Upper lobe of right lung (tissue), 1 donor: ENCODE measurements at places on chromosomes 11 and 22. TPM values are rescaled to one million over a fixed set of nuclear protein-coding genes. Genes with fewer than 3 reads are reported as not detected.

GRCh38 chr22:21829523-21829922 lies 37.9 kb downstream of the MAPK1 start:
- peaks cover 30% of the 10 kb centered on the region for H3K4me1 ChIP-seq
- no peaks in the 10 kb centered on the region for H3K36me3 ChIP-seq
- no peak overlapping the region for H3K4me3 ChIP-seq
- no peak overlapping the region for H3K27ac ChIP-seq
- no peaks in the 10 kb centered on the region for H3K27me3 ChIP-seq

- no peak overlapping the region for H3K27ac ChIP-seq
- no peak for DNase-seq
- H3K27me3 ChIP-seq = no peaks in the 10 kb centered on the region
- H3K4me1 ChIP-seq = peaks cover 10% of the 10 kb centered on the region
These were observed 2.4 kb upstream of the DENND6B start for GRCh38 chr22:50329236-50329635.

GRCh38 chr11:1772270-1773130 lies 8.8 kb upstream of the CTSD start:
- DNase-seq = peak; percentile 85
- no peaks in the 10 kb centered on the region for H3K36me3 ChIP-seq
- H3K4me3 ChIP-seq = no peak overlapping the region
- peaks cover 6% of the 10 kb centered on the region for H3K4me1 ChIP-seq
- peak overlapping the region; percentile 45 for H3K27ac ChIP-seq
- H3K27me3 ChIP-seq = no peaks in the 10 kb centered on the region

DNA sequence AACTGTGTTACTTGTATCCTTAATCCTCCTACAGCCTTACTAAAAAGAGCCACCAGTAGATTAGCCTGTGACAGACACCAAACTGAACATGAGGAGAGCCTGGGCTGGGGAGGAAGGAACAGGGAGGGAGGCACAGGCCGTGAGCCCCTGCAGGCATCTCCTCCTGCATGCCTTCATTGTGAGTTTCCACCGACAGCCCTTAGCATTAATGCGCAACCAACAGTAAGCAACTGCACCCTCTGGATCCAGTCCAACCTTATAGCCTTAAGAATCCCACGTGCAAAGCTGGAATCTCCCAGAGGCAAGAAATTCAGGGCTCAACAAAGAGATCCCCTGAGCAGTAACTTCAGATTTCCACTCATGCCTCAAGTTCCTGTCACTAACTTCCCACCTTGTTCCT lies 84.6 kb downstream of the ETS1 start:
- peak overlapping the region; percentile 24 for H3K27ac ChIP-seq
- H3K4me1 ChIP-seq = peaks cover 100% of the 10 kb centered on the region
- no peak overlapping the region for H3K4me3 ChIP-seq
- no peaks in the 10 kb centered on the region for H3K27me3 ChIP-seq

DNA sequence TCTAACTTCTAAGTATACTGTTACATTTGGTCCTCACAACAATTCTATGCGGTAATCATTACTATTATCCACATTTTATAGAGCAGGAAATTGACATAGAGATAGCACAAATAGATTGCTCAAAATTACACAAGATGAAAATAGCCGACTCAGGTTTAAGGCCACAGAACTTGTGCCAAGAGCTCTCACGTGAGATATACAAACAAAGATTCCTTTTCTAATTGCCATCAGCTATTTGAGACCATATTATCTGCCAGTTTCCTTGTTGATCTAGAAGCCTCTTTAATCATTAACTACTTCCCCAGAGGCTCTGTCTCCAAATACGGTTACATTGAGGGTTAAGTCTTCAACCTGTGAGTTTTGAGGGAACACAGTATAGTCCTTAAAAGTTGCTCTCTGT lies 61.0 kb upstream of the GLYATL1B start:
- DNase-seq = no peak
- H3K4me3 ChIP-seq = no peak overlapping the region
- no peaks in the 10 kb centered on the region for H3K27me3 ChIP-seq

GRCh38 chr22:30506507-30506968 lies 1.0 kb upstream of the SEC14L4 start:
- H3K4me3 ChIP-seq = no peak overlapping the region
- H3K27ac ChIP-seq = peak overlapping the region; percentile 3
- H3K27me3 ChIP-seq = peaks cover 25% of the 10 kb centered on the region
- peak; percentile 83 for DNase-seq

- no peaks in the 10 kb centered on the region for H3K4me1 ChIP-seq
- no peak overlapping the region for H3K4me3 ChIP-seq
- no peaks in the 10 kb centered on the region for H3K27me3 ChIP-seq
These were observed 18.8 kb upstream of the MMP20 start for GRCh38 chr11:102643941-102644340.

GRCh38 chr22:20390394-20390907 lies 3.5 kb upstream of the ZNF74 start:
- H3K4me1 ChIP-seq = peaks cover 15% of the 10 kb centered on the region
- H3K27ac ChIP-seq = no peak overlapping the region
- H3K36me3 ChIP-seq = no peaks in the 10 kb centered on the region
- DNase-seq = no peak
- H3K4me3 ChIP-seq = no peak overlapping the region

GRCh38 chr22:17065433-17065832 lies 19.4 kb upstream of the IL17RA start:
- H3K27ac ChIP-seq = no peak overlapping the region
- peaks cover 5% of the 10 kb centered on the region for H3K27me3 ChIP-seq
- H3K4me3 ChIP-seq = no peak overlapping the region
- no peak for DNase-seq
- peaks cover 20% of the 10 kb centered on the region for H3K4me1 ChIP-seq

DNA sequence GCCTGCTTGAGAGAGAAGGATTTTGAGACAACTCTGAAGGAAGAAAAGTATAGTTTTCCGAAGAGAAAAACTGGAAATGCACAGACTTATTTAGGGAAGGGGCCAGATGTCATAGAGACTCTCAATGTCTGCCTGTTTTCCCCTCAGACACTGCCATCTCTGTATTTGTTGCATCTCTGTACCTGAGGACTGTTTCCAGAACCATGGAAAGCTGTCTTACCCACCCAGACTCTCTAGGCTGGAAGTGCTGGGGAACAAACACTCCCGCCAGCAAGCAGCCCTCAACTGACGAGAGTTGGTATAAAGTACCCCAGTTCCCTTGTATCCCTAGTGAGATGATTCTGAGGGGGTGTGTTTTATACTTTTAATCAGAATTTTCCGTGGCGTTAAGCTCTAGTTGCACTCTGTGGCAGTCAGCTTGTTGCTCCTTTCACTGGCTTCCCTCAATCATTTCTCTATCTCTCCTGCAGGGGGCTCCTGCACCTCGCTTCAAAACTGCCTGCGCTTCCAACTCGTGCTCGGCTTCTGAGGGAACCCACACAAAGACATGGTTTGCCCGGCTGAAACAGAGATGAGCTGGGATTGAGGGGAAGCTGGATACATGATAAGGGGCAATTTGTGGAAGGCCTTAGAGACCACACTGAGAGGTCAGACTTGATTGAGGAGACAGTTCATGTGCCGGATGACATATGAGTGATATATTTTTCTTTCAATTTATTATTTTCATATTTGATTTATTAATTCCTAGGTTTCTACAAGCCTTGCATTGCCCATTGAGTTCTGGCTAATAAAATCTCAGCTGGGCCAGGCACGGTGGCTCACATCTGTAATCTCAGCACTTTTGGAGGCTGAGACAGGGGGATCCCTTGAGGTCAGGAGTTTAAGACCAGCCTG lies 36.9 kb upstream of the CLPB start:
- peaks cover 22% of the 10 kb centered on the region for H3K27me3 ChIP-seq
- DNase-seq = peak; percentile 69
- H3K36me3 ChIP-seq = no peaks in the 10 kb centered on the region
- H3K4me1 ChIP-seq = peaks cover 5% of the 10 kb centered on the region
- no peak overlapping the region for H3K27ac ChIP-seq

DNA sequence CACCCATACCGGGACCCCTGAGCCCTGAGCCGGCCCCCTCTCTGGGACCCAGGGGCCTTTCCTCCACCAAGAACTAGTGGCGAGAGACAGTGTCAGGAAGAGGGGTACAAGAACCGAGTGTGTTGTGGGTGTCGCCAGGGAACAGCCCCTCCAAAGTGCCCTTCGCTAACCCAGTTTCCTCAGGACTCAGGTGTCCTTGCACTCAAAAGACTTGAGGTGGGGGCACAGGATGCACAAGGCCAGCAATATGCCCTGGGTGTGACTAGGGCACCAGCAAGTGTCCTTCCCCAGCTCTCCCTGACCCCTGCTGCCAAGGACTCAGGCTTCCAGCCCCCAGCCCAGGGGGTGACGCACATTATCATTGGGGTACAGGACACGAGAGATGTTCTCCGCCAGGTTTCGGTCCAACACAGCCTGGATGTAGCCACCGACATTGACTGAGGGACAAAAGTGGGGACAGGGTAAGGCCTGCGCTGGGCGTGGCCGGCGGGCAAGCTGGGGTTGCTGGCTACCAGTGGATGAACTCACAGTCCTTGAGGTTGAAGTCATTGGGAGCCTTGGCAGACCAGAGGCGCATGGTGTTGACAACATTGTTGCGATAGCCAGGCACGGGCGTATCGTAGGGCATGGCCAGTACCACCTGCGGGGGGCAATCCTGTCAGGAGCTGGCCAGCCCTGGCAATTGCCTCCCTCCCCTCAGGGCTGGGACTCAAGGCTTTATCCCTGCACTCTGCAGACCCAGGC lies 4.7 kb downstream of the PYGM start:
- H3K27me3 ChIP-seq = no peaks in the 10 kb centered on the region
- peak; percentile 55 for DNase-seq
- peaks cover 4% of the 10 kb centered on the region for H3K4me1 ChIP-seq
- no peak overlapping the region for H3K27ac ChIP-seq
- H3K36me3 ChIP-seq = no peaks in the 10 kb centered on the region

The FAM227A gene
- total RNA-seq = 0.98 TPM

GRCh38 chr11:95231881-95232605 lies 1.0 kb upstream of the SESN3 start:
- H3K36me3 ChIP-seq = no peaks in the 10 kb centered on the region
- H3K27me3 ChIP-seq = no peaks in the 10 kb centered on the region
- peak overlapping the region; percentile 81 for H3K4me3 ChIP-seq
- H3K4me1 ChIP-seq = peaks cover 22% of the 10 kb centered on the region
- DNase-seq = peak; percentile 80

- no peak overlapping the region for H3K4me3 ChIP-seq
- H3K27me3 ChIP-seq = no peaks in the 10 kb centered on the region
- no peak overlapping the region for H3K27ac ChIP-seq
These were observed 6.6 kb downstream of the PRODH start for GRCh38 chr22:18929459-18929858.

- H3K4me3 ChIP-seq = no peak overlapping the region
- no peaks in the 10 kb centered on the region for H3K27me3 ChIP-seq
- no peak for DNase-seq
- H3K27ac ChIP-seq = no peak overlapping the region
- no peaks in the 10 kb centered on the region for H3K4me1 ChIP-seq
These were observed 32.4 kb downstream of the CREB3L1 start for GRCh38 chr11:46309814-46310259.

DNA sequence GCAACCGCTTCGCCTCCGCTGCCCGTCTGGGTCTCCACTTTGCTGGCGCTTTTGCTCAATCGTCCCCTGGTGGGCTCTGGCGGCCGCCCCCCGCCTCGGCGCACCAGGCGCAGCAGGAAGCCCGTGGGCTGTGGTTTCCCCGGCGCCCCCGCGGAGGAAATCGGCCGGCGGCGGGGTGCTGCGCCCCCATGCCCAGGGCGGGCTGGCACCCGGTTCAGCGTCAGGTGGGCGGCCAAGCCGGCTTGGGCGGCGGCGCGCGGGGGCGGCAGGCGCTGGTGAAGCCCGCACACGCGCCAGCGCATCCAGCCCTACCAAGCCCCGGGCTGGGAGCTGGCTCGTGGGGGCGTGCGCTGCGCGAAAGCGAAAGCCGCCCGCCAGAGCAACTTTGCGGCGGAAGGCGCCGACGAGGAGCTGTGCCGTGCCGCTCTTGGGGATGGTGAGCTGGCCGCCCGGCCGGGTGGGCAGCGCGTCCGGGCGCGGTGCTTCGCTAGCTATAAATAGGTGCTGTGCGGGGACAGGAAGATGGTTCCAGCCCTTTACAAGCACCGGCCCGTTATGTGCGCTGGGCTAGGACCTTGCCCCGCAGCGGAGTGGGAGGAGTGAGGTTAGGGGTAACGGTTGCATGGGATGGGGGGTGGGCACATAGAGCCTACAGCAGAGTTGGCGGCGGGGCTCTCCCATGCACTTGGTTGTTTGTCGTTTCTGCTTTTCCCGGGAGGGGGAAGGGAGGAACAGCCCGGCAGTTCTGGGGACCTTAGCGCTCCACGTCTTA lies 25.0 kb upstream of the SUSD2 start:
- H3K27ac ChIP-seq = peak overlapping the region; percentile 86
- H3K27me3 ChIP-seq = no peaks in the 10 kb centered on the region
- peak; percentile 82 for DNase-seq
- H3K4me1 ChIP-seq = peaks cover 66% of the 10 kb centered on the region
